ENCODE measurements at places on chromosomes 1 and 21.

GRCh38 chr21:43749651-43750262 is 26.4 kb downstream of the CSTB start:
- DNase-seq = no peak

GRCh38 chr1:232611834-232612233 is 18.1 kb downstream of the SIPA1L2 start:
- DNase-seq = no peak

- no peak for DNase-seq
These were observed 31.8 kb downstream of the SDCCAG8 start for GRCh38 chr1:243287652-243288051.

DNA sequence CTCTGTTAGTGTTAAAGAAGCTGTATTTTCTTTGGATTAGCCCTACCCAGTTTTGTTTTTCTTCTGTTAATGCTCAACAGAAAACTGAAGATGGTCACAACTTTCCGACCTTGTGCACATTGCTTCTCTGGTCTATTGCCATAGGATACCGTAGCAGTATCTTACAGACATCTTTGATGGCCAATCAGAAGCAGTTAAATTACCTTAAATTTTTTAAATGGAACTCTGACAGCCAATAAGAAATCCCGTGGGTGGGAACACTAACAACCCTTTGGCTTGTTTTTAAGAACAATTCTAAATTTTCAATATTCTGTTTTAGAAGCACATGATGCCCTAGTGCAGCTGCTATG is 17.2 kb downstream of the NFYC start:
- no peak for DNase-seq

GRCh38 chr1:111679541-111679940 is 59.7 kb downstream of the INKA2 start:
- DNase-seq = no peak

- DNase-seq = no peak
These were observed 458.4 kb upstream of the LRRC7 start for GRCh38 chr1:69109277-69109676.

GRCh38 chr1:234265861-234266260 is 107.4 kb upstream of the COA6 start:
- DNase-seq = no peak

GRCh38 chr21:36048357-36048756 is 12.0 kb downstream of the SETD4 start:
- DNase-seq = peak; percentile 32

DNA sequence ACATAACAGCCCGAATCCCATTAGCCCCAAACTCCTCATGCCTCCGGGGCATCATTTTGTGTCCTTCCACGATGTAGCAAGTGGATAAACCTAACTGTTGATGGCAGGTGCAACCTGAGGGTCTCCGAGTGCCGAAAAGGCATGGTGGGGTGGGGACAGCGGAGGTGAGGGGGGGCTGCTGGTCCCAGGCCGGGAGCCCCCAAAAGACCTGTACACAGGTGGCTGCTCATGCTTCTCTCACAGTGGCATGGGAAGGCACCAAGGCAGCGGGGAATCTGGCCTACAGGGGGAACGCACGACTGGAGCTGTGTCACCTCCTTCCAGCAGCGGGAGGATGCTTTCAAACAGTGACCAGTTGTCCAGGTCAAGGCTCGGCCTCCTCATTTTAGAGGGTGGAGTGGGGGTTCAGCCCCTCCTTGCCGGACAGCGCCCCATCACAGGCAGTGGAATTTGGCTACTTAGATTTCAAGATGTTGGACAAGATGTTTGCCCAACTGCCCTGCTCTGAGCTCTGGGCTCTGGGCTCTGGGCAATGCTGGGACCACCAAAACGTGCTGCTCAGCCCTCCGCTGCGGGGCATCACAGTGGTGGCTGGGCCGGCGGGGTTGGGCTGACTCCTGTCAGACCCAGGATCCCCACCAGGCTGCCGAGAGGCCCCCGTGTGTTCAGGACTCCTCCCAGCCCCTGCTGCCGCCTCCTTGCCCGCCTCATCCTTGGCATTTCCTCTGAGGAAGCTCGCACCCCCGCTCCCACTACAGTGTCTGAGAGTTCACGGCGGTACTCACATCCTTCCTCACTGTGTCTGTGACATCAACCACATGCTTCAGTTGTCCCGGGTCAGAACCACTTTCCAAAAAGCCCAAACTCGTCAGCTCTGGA is 7.6 kb downstream of the DNMT3L start:
- DNase-seq = no peak

DNA sequence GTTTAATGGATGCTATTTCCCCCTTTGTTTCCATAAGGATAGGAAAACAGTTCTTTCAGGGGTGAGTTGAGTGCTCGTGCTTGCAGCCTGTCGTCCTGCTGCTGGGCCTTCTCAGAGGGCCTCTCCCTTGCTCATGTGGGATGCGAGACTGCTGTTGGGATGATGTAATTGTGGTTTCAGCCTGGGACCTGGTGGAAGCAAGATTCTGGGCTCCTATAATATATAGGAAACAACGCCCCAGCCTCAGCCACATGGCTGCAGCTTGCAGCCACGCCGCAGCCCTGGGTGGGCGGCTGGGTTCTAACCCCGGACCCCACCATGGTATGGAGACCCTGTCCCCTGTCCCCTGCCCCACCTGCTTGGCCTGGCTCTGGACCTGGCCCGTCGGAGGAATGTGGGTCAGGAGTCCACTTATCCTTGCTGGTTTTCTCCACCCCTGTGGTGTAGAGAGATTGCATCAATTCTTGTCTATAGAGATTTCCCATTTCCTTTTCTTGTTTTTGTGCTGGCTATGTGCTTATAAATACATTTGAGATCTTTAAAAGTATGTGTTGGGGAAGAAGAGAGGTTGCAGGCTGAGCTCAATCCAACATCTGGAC is 357.8 kb downstream of the SIPA1L2 start:
- DNase-seq = no peak

DNA sequence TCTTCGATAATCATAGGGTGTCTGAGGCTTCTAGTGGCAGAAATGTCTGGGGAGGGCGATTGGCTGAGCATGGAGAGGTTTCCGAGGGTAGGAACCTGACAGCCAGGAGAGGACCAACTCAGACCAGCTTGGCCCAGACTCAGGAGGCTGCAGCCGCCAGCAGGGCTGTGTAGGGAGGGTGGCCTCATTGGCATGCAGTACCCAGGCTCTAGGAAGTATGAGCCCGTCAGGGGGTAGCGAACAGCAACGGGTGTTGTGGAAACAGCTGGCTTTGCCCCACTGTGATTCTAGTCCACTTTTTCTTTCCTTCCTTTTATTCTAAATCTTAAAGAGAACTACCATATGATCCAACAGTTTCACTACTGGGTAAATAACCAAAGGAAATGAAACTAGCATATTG is 103.3 kb downstream of the DIRAS3 start:
- DNase-seq = no peak

- no peak for DNase-seq
These were observed 212.5 kb downstream of the NPHP4 start for GRCh38 chr1:5779608-5780323.

DNA sequence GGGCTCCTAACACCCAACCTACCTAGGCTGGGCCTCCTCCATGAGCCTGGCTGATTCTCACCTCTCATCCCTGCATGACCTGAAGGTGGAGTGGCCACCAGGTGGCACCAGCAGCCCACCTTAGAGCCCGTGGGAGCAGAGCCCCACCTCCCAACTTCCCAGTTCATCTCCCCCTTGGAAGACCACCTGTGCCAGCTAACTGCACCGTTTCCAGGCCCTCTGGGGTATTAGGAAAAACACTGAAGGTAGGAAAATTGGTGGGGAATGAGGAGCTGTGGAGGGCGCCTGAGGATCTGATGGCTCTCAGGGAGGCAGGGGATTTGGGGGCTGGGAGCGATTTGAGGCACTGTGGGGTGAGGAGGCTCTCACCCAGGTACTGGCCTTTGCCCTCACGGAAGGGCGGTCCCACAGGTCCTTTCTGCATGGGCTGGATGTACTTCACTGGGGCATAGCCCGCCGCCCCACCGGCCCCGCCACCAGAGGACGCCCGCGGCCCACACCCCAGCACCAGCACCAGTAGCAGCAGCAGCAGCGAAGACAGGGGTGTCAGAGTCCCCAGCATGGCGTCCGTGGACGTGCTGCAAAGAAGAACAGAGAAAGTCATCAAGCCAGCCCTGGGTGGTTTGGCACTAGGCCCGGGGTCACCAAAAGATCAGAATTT is 11.1 kb downstream of the ADPRS start:
- DNase-seq = peak; percentile 76

DNA sequence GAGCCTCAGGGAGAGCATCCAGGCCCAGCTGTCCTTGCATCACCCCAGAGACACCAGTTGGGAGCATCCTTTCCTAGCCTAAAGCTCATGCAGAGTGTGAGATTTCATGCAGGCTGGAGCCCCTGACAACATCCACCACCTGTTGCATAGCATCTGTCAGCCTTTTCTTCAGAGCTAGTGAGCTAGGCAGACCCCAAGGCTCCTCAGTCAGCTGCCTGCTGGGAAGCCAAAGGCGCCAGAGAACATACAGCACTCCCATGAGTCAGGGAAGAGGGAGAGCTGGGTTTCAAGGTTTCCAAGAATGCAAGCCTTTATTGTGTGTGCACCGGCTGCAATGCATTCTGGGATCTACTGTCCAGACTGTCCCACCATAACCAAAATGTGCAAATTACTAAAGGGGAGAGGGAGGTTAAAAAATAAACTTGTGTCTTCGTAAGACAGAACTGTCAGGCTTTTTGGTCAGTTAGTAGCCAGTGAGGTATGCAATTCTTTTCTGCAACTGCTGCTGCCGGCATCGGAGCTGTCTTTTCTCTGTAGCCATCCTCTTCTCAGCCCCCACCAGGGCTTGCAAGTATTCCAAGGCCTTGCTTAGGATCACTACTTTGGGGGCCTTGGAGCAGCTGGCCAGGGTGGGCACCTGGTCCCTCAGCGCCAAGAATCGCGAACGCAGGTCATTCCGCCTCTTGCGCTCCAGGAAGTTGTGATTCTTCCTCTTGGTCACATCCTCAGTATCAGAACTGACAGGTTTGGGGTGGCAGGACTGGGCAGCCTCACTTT is 4.6 kb downstream of the MYCL start:
- DNase-seq = no peak

GRCh38 chr1:14205066-14205465 is 393.4 kb upstream of the KAZN start:
- DNase-seq = no peak

DNA sequence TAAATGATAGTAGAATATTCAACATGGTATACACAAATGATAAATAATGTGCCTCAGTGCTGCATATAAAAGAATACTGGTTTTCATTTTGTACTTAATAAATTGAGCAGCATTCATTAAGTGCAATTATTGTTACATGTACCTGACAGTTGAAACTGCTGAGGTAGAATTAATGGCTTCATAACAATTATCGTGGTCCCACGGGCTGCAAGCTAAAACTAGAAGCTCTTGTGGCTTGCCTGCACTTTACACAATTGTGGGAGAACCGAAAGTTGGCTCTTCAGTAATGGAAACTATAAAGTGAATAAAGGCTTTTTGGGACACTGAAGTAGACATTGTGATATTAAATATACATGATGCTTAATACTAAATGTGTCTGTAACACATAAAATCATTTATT is 23.2 kb downstream of the INSL5 start:
- DNase-seq = no peak

DNA sequence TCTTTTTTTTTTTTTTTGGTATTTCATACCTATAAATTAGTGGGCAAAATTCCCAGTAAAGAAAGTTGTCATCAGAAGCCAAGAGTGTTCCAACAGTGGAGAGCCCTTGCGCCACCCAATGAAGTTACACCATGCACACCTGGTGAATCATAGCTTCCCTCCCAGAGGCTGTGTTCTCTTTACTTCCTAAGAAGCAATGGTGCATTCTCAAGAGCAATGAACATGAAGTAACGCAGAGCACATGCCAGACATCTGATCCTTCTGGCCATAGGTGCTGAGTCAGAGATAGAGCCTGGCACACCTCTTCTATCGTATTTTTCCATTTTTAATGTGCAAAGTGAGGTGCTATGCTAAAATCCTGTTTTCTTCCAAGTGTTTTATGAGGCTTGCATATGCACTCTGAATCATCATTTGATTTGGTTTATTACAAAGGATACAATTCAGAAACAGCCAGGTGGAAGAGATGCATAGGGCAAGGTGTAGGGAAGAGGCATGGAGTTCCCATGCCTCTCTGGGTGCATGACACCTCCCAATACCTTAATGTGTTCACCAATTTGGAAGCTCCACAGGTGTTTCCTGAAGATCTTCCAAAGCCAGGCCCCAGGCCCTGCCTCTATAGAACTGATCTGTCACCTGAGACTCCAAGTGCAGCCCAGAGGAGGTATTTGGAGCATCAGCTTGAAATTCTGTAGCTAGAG is 408.0 kb downstream of the SIPA1L2 start:
- no peak for DNase-seq

DNA sequence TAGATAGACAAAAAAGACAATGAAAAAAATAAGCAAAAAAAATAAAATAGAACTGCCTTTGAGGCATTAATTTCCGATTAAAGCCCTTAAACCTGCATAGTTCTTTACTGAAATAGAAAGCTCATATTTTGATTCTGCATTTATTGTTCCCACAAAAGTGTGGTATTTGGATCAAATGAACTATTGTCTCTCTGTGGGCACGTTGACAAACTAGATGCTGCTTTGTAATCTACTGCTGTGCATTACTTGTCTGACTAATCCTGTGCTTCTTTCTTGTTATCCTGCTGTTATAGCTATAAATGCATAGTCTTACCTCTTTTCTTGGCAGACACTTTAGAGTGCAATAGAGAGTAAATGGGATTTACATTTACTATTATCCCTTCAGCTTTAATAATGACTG is 31.4 kb upstream of the SLC35D1 start:
- DNase-seq = no peak

DNA sequence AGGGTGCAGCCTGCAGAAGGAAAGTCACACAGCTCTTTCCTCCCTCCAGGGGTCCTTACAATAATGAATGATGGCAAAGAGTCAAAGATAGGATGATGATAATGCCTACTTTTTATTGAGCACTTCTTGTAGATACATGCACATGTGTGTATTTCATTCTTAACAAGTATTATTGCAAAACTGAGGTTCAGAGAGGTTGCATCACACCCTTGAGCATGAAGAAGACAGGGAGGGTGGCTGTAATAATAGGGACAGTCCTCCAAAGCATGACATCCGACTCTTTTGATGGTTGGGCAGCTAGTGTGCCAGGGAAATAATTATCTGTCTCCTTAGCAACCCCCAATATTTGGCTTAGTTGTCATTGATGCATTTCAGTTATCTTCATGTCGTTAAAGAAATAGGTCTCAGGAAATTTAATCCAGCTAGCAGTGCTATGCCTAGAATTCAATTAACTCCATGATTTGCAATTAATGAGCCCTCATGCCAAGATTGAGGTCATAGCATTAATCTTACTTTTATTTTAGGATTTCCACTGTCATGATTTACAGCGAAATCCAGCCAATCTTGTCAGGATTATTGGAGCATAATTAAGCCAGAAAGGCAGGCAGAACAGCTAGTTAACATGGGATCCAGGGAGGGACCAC is 35.0 kb downstream of the DNAJC6 start:
- DNase-seq = no peak

DNA sequence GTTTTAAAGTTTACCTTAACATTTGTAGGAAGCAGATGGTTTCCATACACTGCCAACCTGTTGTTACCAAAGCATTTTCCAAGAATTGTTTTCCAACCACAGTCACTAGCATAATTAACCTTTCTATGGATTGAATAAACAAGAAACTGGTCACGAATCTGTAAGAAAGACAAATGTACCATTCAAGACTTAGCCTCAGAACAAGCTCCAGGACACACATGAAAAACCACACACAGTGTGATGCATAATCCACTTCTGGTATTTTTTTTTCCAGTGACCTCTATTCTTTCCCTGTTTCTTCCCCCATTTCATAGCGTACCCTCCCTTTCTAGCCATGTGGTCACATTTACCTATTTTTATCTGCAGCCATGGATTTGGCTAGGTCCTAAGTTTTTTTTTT is 29.6 kb upstream of the C1orf87 start:
- DNase-seq = no peak

GRCh38 chr1:110976089-110976488 is 12.4 kb upstream of the LRIF1 start:
- DNase-seq = no peak
